ENCODE measurements at places on chromosomes 5 and 9.

DNA sequence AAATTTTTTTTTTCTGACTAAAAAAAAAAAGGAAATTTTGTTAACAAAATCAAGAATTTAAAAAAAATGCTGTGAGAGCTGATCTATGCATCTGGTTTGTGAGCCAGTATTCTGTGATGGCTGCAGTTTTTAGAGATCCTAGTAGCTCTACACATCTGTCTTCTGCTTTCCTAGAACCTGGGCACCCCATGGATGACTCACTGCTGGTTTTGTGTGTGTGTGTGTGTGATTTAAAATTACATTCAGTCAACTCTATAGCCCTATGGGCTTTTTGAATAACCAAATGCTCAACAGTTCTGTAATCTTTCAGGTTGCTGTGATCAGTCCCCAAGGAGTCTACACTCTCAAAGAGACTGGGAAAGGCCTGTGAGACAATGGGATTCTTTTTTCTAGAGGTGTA lies 2.5 kb upstream of the PSMD5 start:
- DNase-seq = peak; percentile 22

DNA sequence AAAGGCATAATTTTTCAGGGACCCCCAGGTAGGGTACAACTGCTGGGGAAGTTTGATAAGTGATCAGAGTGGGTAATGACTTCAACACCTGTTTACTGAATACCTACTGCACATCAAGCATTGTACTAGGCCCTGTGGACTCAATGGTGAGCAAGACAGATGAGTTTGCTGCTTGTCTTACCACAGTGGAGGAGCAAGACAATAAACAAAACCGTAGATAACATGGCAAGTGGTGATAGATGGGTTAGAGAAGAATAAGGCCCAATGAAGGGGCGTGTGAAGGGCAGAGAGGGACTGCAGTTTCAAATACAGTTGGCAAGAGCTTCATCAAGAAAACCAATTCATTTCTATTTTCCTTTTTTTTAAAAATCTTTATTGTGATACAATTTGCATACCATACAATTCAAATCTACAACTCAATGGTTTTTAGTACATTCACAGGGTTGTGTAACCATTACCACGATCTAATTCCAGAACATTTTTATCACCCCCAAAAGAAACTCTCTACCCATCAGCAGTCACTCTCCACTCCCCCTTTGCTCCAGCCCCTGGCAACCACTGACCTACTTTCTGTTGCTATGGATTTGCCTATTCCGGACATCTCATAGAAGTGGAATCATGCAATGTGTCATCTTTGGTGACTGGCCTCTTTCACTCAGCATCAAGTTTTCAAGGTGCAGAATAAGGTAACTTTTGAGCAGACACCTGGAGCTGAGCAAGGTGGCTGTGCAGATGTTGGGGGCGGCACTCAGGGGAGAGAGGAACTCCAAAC lies 31.9 kb upstream of the HAND1 start:
- no peak for DNase-seq

- DNase-seq = no peak
Measured at GRCh38 chr9:84123648-84124406, 143.2 kb downstream of the RMI1 start.

DNA sequence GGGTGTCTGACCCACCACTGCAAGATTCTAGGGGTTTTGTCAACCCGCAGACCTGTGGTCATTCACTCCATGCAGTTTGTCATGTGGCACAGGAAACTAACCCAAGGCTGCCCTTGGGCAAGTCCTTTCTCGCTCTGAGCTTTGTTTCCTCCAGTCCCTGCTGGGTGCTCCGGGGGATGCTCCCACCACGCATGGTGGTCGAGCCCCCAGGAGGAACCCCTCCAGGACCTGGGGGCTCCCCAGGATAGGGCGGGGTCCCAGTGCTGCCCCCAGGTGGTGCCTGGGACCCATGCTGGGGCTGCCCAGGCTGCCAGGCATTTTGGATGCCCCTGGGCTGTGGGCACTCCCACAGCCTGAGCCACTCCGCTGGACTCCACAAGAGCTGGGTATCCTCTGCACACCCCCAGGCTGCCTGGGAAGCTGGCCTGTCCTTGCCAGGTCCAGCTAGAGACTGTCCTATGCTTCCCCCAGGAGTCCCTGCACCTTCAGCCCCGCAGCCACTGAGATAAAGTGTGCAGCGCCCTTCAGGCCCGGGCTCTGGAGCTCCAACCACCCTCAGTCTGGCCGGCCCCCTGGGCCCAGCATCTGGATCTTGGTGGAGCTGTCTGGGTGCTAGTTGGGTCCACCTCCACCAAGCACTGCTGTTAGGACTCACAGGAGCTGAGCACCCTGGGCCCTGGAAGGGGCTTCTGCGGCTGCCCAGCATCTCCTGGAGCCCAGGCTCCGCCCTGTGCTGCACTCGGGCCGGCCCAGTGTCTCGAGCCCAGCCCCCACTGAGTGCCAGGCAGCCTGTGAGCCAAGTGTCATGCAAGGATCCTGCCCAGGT lies 104.3 kb downstream of the PHF2 start:
- DNase-seq = no peak

DNA sequence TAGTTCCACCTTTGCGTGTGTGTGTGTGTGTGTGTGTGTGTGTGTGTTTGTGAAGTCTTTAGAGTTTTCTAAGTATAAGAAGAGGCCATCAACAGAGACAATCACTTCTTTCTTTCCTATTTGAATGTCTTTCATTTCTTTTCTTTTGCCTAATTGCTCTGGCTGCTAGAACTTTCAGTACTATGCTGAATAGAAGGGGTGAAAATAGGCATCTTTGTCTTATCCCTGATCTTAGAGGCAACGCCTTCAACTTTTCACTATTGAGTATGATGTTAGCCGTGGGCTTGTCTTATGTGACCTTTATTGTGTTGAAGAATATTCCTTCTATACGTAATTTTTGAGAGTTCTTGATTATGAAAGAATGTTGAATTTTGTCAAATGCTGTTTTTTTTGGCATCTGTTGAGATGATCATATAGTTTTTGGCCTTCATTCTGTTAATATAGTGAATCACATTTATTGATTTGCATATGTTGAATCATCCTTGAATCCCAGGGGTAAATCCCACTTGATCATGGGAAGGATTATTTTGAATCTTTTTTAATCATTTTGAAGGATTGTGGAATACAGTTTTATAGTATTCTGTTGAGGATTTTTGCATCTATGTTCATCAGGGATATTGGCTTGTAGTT lies 134.8 kb upstream of the CD180 start:
- no peak for DNase-seq

GRCh38 chr9:94973451-94973941 lies 247.0 kb downstream of the AOPEP start:
- DNase-seq = no peak

- DNase-seq = peak; percentile 4
Measured at GRCh38 chr9:79129865-79130480, 441.8 kb upstream of the TLE4 start.

- no peak for DNase-seq
Measured at GRCh38 chr9:82367929-82368328, 379.4 kb downstream of the SPATA31D1 start.

All from stimulated activated CD4-positive, alpha-beta T cell treated with anti-CD3 and anti-CD28 coated beads, Interleukin-12 subunit alpha, Interleukin-12 subunit beta, amount 100 ng/mL, for 4 hours (primary cell).